ENCODE measurements at places on chromosomes 7 and 10.

- H3K4me1 ChIP-seq = no peaks in the 10 kb centered on the region
- H3K36me3 ChIP-seq = no peaks in the 10 kb centered on the region
- no peaks in the 10 kb centered on the region for H3K27me3 ChIP-seq
- H3K4me3 ChIP-seq = no peak overlapping the region
Observed at GRCh38 chr7:88664630-88665233, 94.8 kb upstream of the ZNF804B start.

DNA sequence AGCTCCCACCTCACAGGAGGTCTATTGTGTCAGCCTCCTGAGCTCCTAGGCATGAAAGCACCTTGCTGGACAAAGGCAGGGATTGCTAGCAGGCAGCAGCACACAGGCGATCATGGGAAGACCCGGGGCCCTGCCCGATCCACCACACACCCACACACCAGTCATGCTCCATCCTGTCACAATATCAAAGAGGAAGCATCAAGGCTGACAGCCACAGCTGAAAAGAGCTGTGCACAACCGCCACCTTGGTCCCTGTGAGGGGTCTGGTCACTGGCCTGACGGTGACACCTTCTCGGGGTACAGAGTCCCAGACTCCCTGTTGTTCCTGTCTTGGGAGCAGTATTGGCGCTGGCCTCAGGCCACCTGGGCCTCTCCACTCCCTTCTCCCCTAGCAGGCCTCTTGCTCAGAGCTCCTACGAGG, 89.7 kb upstream of the RET start:
- no peak for DNase-seq
- H3K4me1 ChIP-seq = peaks cover 9% of the 10 kb centered on the region
- H3K4me3 ChIP-seq = no peak overlapping the region
- no peaks in the 10 kb centered on the region for H3K36me3 ChIP-seq
- H3K27me3 ChIP-seq = no peaks in the 10 kb centered on the region
- H3K27ac ChIP-seq = no peak overlapping the region

DNA sequence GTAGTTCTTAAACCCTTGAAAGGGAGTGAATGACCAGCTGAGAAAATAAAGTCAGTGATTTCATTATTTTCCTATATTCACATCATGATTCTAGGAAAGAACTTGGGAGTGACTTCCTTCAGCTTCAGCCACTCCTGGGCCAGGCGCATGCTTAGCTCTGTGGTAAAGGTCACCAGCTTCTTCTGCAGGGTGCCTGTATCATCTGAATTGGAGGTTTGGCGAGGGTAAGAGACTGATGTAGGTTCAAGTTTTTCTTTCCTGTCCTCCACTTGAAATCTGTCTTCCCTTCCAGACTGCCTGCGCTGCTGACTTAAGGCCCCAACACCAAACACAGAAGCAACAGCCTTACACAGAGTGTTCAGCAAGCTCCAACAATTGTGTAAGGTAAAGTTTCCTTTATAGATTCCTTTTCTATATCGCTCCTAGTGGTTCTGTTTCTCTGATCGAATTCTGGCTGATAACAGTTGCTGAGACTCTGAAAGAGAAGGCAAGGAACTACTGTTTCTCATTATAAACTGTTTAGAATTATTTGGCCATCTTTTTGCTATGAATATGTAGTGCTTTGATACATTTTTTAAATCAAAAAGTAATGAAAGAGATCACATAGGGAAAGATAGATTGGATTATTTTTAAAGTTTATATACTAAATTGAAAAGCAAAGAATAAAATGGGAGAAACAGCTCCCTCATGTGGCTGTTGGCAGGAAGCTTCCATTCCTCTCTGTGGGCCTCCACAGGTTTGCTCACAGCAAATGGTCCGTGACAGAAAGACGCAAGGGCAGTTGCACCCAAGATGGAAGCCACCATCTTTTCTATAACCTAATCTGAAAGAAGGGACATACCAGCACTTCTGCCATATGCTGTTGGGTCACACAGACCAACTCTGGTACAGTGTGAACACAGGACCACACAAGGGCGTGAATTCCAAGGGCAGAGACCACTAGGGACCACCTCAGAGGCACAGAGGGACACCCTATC, 14.0 kb downstream of the GATAD1 start:
- no peak overlapping the region for H3K4me3 ChIP-seq
- no peaks in the 10 kb centered on the region for H3K36me3 ChIP-seq
- DNase-seq = peak; percentile 17
- H3K27me3 ChIP-seq = no peaks in the 10 kb centered on the region

- no peaks in the 10 kb centered on the region for H3K4me1 ChIP-seq
- H3K4me3 ChIP-seq = no peak overlapping the region
- no peaks in the 10 kb centered on the region for H3K36me3 ChIP-seq
- H3K27ac ChIP-seq = no peak overlapping the region
- no peak for DNase-seq
- H3K27me3 ChIP-seq = no peaks in the 10 kb centered on the region
Observed at GRCh38 chr7:112873831-112874553, 83.8 kb upstream of the TMEM168 start.

- H3K4me3 ChIP-seq = peak within 1 kb of the TSS; percentile 74
- peaks cover 54% of the 10 kb centered on the region for H3K27me3 ChIP-seq
- peak; percentile 60 for DNase-seq
- H3K27ac ChIP-seq = no peak within 1 kb of the TSS
- no peaks in the 10 kb centered on the region for H3K36me3 ChIP-seq
- peaks cover 6% of the 10 kb centered on the region for H3K4me1 ChIP-seq
Observed at GRCh38 chr7:137846827-137847567, at the start of gene DGKI. DGKI (minus strand) TSS chr7:137846974.

DNA sequence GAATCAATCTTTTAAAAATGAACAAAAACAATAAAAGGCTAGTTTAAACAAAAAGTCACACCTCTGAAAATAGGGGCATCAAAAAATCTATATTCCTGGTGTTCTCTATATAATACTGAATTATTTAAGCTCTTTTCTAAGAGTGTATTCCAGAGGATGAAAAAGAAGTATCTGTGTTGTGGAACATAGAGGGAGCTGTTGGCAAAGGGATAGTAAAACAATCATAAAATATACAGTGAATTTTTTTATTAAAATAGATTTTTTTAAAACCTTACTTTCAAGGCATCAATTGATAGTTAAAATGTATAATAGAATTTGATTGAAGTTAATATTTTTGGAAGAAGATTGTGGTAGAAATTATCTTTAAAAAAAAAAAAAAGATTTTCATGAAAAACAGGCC, 1409.1 kb upstream of the CELF2 start:
- H3K4me3 ChIP-seq = no peak overlapping the region
- DNase-seq = no peak
- no peaks in the 10 kb centered on the region for H3K36me3 ChIP-seq
- H3K27me3 ChIP-seq = peaks cover 28% of the 10 kb centered on the region
- no peak overlapping the region for H3K27ac ChIP-seq

DNA sequence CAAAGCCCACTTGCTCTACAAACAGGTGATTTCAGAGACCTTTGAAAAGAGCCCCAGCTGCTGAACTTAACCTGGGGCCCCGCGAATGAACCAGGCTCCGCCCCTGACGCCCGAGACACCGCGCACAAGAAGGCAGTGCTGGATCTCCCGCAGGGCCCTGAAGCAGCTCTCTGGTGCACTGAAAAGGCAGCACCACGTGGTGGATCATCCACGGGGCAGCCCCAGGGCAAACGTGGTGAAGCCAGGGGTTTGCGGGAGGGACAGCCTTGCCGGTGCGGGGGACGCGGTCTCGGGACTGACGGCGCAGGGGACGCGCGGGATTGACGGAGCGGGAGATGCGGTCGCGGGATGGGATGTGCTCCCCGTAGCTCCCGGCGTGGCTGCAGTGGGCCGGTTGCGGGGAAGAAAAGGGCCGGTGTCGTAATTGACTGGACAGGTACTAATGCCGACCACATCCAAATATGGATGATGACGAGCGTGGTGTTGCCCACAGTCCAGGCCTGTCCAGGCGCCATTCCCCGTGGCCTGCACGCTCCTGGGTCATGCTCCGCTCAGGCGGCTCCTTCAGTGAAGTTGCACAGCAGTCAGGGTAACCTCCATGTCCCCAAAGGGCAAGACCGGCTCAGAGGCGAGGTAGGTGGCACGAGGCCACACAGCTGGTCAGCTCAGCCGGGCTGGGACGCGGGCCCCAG, 421.1 kb downstream of the DNAJB6 start:
- H3K4me3 ChIP-seq = no peak overlapping the region
- no peaks in the 10 kb centered on the region for H3K36me3 ChIP-seq
- H3K27me3 ChIP-seq = peaks cover 7% of the 10 kb centered on the region
- no peak overlapping the region for H3K27ac ChIP-seq

DNA sequence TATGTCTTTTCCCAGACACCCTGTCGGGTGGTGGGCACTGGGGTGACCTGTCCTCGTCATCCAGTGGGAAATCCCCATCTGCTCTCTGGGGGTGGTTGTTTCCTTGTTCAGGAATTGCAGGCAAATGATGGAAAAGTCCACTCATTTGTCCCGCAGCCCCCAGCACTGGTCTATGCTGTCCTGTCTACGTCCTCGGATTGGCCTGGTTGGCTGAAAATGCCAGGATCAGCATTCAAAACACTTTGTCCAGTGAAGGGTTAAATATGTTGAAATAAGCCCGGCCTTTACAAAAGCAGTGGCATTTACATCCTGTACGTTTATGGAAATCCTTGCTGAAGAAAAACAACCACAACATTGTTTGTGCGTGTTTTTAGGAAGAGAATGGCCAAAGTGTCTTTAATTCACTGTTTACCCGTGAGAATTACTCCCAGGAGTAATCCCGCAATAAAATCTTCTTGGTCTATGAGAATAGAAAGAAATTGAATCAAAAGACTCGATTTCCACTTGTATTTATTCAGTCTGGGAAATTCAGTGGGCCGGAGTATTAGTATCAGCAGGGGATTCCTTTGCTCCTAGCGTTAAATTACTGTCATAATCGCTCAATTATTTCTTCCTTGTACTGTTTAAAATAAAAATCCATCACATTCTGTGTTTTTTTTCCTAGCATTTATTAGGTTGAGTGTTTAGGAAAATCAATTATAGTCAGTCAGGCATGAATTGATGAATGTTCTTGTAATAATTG, 116.8 kb upstream of the SH2B2 start:
- H3K4me3 ChIP-seq = no peak overlapping the region
- no peaks in the 10 kb centered on the region for H3K4me1 ChIP-seq
- no peak for DNase-seq
- no peaks in the 10 kb centered on the region for H3K36me3 ChIP-seq

DNA sequence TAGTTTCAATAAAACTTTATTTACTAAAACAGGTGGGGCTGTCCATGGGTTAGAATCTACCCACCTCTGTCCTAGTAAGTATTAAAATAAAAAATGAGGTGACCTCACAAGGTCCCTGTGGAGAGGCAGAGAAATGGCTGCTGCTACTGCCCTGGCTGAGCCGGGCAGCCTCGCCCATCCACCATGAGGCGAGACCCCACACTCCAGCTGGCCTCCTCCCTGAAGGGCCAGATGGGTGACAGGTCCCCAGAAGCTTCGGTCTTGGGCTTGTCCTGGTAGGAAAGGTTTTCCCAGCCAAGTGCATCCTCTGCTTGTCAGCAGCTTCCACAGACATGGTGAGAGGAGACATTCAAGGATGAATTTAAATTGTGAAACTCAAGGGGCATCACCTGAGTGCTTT, 565.8 kb downstream of the PTPRN2 start:
- H3K4me3 ChIP-seq = no peak overlapping the region
- no peak overlapping the region for H3K27ac ChIP-seq
- no peak for DNase-seq
- no peaks in the 10 kb centered on the region for H3K27me3 ChIP-seq
- H3K4me1 ChIP-seq = no peaks in the 10 kb centered on the region
- H3K36me3 ChIP-seq = no peaks in the 10 kb centered on the region

DNA sequence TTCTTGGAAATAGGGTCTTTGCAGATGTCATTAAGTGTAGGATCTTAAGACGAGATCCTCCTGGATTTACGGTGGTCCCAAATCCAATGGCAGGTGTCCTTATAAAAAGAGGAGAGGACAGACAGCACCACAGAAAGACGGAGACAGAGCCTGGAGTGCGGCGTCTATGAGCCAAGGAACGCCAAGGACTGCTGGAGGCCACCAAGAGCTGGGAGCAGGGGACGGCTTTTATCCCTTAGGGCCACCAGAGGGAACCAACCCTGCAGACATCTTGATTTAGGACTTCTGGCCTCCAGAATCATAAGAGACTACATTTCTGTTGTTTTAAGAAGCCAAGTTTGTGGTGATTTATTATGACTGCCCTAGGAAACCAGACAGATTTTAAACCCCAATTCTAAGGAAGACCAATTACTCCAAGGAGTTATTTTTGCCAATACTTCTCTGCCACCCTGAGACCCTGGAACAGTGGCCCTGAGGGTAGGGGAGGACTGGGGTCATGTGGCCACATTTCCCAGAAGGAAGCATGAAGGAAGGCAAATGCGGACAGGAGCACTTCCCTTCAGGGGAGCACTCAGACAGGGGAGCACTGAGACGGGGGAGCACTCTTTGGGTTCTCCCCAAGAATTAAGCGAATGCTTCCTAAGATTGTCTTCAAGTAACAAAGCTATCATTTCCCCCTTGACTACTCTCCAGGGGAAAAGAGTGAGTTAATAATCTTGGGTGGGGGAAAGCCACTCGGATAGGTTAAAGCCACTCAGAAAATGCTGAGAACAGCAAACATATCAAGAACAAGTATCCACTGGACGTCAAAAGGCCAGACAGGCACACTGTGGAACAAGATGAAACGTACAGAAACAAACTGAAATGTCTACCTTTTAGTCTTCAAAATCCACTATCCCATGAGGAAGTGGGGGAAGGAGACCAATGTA, 67.5 kb downstream of the CHST15 start:
- H3K27me3 ChIP-seq = no peaks in the 10 kb centered on the region
- no peak overlapping the region for H3K4me3 ChIP-seq
- H3K36me3 ChIP-seq = no peaks in the 10 kb centered on the region
- DNase-seq = no peak
- H3K4me1 ChIP-seq = peaks cover 10% of the 10 kb centered on the region

GRCh38 chr10:62244785-62245467, 23.7 kb downstream of the RTKN2 start:
- H3K4me3 ChIP-seq = peak overlapping the region; percentile 28
- H3K27ac ChIP-seq = peak overlapping the region; percentile 21
- DNase-seq = peak; percentile 55
- H3K4me1 ChIP-seq = peaks cover 57% of the 10 kb centered on the region
- no peaks in the 10 kb centered on the region for H3K27me3 ChIP-seq

DNA sequence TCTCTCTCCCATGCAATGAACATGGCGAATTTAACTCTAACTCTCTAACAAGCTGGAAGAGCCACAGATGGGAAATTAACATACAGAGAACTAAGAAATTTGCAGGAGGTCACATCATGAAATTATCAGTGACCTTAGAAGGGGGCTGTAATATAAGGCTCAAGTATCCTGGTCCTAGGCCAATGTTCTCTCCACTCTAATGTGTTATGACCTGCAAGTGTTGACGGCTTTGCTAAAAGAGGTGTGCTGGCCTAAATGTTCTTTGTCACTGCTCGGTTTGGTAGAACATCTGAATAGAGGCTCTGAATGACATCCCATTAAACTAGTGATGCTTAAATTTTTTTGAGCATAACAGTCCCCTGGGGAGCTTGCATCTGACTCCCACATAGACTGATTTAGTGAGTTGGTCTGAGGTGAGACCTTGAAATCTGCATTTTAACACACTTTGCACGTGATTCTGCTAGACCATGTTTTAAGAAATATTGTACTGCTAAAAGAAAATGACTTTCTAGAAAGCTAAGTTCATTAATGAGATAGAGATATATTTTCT, 129.3 kb downstream of the GFRA1 start:
- no peaks in the 10 kb centered on the region for H3K4me1 ChIP-seq
- H3K27ac ChIP-seq = no peak overlapping the region
